ENCODE measurements at places on chromosomes 13 and 19.
A peak's percentile ranks its signal among the peaks of the same experiment; 100 is the strongest.

DNA sequence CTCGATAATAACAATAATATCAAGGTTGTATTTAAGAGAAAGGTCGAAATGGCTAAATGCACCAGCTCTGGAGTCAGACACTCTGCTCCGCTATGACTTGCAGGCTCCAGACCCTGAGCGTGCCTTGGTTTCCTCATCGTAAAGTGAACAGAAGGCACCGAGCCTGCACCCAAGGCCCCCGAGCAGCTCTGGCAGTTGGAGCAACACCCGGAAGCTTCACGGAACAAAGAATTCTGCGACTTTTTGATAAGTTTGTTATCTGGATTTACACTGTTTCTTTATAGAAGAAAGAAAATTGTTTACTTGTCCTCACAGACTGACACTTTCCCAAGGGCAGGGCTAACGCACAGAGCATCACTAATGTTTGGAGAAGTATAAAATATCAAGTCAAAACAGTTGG, 4.4 kb downstream of the GRTP1 start:
- DNase-seq: no peak

DNA sequence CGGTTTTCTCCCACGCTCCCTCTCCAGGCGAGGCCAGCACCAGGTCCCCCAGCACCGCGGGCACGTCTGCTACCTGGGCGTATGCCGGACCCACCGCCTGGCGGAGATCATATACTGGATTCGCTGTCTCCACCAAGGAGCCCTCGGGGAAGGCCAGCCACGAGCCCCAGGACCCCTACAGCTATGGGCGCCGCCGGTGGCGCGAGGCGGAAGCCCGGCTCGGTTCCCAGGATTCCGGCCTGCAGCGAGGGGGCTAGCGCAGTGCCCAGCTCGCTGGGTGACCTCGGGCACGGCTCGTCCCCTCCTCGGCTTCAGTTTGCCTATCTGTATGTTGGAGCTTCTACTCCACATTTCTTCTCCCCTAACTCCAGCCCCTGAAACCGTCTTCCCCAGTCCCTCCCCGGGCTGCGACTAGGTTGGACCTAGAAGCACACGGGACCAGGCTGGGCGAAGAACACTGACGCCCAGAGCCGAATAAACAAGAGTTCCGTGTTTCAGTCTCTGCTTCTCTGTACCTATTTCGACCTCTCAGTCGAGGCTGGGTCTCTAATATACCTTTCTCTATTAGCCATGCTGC, 749 bp upstream of the CPT1C start:
- no peak for DNase-seq

- DNase-seq: no peak
Measured at GRCh38 chr19:29212356-29212647, 649 bp downstream of the UQCRFS1 start.

GRCh38 chr19:982567-983170, 1.5 kb upstream of the WDR18 start:
- peak; percentile 100 for DNase-seq

GRCh38 chr13:103734837-103735236, 668.6 kb upstream of the SLC10A2 start:
- DNase-seq: no peak

- DNase-seq: no peak
Measured at GRCh38 chr19:13824703-13825102, 29.5 kb downstream of the ZSWIM4 start.

DNA sequence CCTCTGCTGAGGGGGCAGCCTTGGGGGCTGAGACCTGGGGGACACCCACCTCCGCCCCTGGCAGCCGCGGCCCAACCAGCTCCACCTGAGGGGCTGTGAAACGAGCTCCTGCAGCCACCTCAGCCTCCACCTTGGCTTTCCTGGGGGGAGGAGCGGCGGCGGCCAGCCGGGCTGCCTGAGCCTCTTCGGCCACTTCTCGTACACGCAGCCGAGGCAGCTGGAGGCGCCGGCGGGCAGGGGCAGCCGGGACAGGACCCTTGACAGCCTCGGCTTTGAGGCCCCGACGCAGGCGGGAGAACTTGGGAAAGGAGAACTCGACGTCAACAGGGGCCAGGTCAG, 7.6 kb upstream of the HIPK4 start:
- DNase-seq: peak; percentile 62

DNA sequence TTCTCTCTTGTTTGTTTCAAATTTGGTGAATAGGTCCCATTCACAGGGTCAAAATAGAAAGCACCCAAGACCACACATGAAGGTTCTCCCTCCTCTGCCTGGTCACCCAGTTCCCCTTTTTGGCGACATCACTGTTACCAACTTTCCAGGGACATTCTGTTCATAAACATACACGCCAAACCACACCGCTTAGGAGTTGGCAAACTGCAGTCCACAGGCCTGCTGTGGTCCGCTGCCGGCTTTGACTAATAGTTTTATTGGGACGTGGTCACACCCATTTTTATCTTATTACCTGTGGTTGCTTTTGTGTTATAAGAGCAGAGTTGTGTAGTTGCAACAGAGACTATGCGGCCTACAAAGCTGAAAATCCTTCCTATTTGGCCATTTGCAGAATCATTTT, 24.2 kb downstream of the UHRF1 start:
- no peak for DNase-seq

GRCh38 chr19:53519446-53519845, 18.5 kb upstream of the ZNF331 start:
- no peak for DNase-seq

DNA sequence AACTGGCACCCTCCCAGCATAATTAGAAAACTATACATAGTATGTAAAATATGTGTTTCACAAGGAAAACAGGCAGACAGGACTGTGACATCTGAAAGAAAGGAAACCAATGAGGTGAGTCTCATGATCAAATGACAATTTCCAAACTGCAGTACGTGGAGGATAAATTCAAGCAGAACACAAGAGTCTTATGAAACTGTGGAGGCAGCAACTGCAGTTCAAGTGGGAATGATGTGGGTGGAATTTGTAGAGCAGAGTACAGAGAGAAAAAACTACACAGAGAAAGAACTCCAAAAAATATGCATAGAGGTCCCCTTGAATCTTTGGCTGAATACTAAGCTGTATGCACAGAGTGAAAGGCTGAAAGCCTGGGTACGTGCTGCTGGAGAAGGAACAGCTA, 9.7 kb downstream of the SIGLEC6 start:
- no peak for DNase-seq

GRCh38 chr13:23578411-23579071, 8.3 kb downstream of the TNFRSF19 start:
- peak; percentile 80 for DNase-seq

DNA sequence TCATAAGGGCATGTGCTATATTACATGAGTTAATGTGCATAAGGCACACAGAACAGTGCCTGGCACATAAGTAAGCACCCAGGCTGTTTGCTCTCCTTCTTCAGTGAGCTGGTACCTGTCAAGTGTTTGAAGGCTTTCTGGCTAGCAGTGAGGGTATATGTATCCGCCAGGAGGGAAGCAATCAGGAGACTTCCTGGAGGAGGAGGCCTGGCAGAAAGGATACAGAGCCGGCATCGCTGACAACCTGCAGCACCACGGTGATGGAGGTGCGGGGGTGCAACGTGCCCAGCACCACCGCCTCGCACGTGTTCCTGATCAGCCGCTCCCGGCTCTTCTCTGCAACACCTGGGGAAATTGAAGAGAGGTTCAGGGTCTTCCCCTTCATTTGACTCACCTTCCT, 5.5 kb downstream of the EXOSC5 start:
- no peak for DNase-seq

GRCh38 chr19:54189145-54189734, at the start of gene MBOAT7:
TSS of gene MBOAT7 (minus strand) at chr19:54189580. CDS start at chr19:54188508, 1,072 bp downstream.
- peak; percentile 97 for DNase-seq

- peak; percentile 59 for DNase-seq
Measured at GRCh38 chr19:12783849-12784393, 7.4 kb upstream of the JUNB start.

- DNase-seq: no peak
Measured at GRCh38 chr19:30207357-30207756, 164.8 kb upstream of the ZNF536 start.

- DNase-seq: no peak
Measured at GRCh38 chr13:78133511-78133910, 214.9 kb upstream of the EDNRB start.

GRCh38 chr13:59111751-59112171, 1052.0 kb downstream of the DIAPH3 start:
- DNase-seq: no peak

DNA sequence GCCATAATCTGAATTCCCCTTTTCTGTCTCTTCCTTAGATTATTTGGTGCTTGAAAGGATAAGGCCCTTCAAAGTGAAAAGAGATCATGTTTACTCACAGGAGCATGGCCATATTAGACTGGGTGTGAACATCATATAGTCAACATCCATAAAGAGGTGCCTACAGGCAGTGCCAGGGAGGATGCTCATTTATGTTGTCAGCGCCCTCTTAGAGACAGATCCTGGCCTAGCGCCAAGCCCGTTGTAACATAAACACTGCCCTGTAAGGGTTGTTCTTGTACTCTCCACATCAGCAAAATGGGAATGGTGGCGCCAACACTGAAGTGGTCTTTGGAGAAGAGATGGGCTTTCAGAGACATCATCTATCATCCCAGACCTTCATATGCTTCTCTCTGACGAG, 16.1 kb downstream of the PCDH8 start:
- no peak for DNase-seq

GRCh38 chr13:99331881-99332293, 24.7 kb upstream of the GPR183 start:
- DNase-seq: no peak

DNA sequence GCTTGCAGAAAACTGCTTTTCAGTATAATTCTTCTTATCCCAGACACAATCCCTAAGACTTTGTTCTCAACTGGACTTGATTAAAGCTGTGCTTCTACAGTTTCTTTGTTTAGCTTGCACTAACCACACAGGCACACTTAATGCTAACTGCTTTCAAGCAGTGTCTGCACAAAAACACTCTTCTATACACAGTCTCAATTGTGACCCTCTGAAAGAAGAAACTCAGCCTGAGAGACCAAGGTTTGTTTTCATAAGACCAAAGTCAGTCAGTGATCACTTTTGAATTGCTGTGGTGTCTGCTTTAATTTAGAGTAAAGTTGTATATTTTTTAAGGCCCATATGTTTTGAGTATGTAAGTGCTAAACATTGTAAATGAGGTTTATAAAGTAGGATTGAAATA, 431.2 kb downstream of the KCTD12 start:
- DNase-seq: no peak

GRCh38 chr19:19514215-19514657, 1.1 kb downstream of the TSSK6 start:
- DNase-seq: no peak

DNA sequence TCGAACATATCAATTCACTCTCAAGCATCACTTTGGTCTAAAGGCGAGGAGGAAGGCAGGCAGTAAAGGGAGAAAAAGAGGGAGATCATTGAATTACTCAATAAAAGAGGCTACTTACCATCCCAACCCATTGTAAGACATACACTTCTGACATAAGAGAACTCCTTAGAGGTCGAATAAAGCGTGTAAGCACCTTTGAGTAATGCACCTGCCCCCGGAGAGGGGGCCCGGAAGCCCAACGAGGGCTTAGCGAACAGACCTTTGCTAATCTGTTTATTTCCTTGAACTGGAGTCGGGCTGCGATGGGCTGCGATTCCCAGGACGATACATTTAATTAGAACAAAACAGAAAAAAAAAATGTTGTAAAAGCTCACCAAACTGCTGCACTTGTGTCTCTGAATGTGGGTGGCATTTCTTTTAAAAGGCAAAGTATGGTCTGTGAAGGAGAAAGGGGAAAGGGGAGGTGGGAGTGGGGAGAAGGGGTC, 3.0 kb downstream of the ZC3H4 start:
- DNase-seq: no peak

GRCh38 chr13:113547238-113547971, 37.1 kb upstream of the TFDP1 start:
- peak; percentile 42 for DNase-seq

DNA sequence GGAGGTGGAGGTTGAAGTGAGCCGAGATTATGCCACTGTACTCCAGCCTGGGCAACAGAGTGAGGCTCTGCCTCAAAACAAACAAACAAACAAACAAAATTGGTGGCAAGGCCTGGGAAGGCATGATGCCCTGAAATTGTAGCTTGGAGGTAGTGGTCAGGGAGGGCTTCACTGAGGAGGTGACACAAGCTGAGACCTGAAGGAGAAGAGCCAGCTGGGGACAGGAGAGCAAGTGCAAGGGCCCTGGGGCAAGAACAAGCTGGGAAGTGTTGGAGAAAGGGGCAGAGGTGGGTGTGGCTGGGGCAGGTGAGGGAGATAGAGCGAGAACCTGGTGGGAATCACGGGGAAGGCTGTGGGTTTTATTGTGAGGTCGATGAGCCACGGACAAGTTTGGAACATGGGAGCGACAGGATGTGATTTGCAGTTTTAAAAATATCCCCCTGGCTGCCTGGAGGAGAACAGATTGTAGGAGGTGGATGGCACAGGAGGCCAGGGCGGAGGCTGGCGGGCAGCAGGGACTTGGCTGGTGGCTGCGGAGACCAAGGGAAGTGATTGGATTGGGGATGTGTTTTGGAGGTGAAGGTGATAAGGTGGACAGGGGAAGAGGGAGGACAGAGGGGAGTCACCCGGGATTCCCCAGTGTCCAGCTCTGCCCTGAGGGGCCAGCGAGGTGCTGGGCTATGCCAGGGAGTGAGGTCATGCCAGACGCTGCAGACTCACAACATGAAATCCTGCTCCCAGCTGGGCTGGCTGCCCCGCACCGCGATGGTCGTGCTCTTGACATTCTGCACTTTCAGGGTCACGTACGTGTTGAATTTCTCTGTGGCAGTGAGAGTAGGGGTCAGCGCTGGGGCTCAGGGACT, 14.0 kb downstream of the UNC13A start:
- no peak for DNase-seq

DNA sequence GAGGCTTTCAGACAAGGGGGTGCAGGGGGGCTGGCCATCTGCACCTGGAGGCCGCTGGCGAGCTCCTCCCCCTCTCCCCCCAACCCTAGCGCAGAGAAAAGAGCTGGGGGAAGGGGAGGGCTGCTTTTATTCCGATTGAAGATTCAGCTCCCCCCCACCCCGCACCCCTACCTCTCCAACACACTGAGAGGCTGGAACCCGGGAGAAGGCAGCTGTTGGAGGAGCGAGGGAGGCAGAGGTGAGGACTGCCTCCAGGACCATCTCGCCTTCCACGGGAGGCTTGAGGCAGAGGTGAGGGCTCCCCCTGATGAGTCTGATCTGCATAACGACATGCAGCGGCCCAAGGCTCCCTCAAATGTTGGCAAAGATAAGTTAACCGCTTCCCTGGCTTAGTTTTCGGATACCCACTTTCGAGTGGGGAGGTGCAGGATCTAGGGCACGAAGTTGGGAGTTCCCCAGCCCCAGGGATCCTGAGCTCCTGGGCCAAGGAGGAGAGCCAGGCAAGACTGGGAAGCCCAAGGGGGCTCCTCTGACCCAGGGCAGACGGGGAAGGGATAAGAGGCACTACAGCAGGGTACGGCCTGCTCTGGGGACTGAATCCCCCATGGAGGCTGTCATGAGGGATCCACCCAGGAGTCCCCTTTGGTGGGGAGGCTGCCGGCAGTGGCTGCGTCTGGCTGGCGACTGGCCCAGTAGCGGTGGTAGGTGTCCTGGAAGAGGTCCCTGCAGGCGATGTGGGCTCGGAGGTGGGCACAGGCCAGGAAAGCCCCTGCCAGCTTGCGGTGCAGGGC, 1.2 kb upstream of the NUMBL start:
- DNase-seq: peak; percentile 83

GRCh38 chr19:30324982-30325381, 47.2 kb upstream of the ZNF536 start:
- DNase-seq: no peak

- DNase-seq: peak; percentile 49
Measured at GRCh38 chr13:21075011-21075378, 13.6 kb upstream of the LATS2 start.

GRCh38 chr19:292951-293350, 1.7 kb upstream of the PLPP2 start:
- no peak for DNase-seq

- peak; percentile 89 for DNase-seq
Measured at GRCh38 chr19:35715981-35716800, 1.6 kb upstream of the KMT2B start.
